ENCODE measurements at places on chromosomes 7 and 10.

GRCh38 chr7:127876393-127876792 is 154.8 kb downstream of the LRRC4 start:
- no peak for DNase-seq

DNA sequence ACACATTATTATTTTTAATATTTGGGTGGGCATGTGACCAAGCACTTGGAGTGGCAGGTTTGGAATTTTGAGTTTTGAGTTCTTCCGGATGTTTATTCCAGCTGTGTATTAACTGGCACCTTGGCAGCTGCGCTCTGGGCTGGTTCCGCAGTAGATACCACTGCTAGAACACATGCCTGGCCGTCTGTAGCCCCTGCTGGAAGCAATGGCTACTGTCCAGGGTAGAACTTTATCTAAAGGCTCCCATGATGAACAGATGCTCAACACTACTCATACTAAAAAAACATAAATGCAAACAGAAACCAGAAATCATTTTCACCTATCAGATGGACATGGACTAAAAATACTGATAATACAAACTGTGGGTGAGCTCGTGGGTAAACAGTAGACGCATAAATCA is 19.4 kb upstream of the SH3PXD2A start:
- no peak for DNase-seq

DNA sequence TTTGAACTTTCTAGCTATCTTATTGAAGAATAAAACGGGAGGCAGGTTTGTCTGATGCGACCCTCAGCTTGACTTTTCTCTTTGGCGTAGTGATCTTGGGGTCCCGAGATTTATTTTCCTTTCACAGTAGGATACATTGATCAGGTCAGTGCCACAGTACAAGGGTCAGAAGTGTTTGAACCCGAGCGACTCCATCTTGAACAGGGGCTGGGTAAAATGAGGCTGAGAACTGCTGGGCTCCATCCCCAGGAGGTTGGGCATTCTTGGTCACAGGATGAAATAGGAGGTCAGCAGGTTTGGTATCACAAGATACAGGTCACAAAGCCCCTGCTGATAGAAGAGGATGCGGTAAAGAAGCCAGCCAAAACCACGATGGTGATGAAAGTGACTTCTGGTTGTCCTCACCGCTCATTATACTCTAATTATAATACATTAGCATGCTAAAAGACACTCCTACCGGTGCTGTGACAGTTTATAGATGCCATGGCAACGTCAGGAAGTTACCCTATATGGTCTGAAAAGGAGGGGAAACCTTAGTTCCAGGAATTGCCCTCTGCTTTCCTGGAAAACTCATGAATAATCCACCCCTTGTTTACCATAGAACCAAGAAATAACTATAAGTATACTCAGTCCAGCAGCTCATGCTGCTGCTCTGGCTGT is 3.0 kb upstream of the TECPR1 start:
- DNase-seq: no peak

DNA sequence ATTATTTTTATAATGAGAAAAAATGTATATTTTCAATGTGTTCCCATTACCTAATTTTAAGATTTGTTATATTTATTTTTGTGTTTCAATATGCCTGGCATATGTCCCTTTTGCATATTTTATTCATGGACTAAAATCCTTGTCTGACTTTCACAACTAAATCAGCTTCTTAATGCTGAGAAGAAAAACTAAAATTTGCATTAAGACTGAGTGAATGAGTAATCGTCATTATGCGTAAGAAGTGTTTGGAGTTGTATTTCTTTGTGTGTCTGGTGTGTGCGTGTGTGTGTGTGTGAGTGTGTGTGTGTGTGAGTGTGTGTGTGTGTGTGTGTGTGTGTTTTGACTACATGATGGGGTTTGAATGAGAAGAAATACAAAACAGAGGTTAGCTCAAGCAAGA is 201.7 kb upstream of the SP8 start:
- DNase-seq: no peak

DNA sequence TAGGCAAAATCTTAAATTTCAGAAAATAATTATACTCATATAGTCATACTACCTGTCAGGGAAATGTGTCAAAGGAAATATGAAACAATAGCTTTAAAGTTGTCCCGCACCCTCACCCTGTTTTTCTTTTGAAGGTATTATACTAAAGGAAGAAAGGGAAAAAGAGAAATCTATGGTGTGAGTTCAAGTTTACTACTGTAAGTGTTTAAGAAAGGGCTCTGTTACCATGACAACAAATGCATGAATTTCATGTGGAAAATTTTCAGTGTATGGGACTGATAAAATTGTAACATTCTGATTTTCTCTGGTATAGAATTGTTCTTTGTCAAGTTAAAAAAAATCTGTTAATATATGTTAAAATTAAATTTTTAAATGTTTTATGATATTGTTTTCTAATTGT is 229.8 kb downstream of the ADK start:
- no peak for DNase-seq

- no peak for DNase-seq
Observed at GRCh38 chr7:4706384-4707216, 24.5 kb downstream of the FOXK1 start.

DNA sequence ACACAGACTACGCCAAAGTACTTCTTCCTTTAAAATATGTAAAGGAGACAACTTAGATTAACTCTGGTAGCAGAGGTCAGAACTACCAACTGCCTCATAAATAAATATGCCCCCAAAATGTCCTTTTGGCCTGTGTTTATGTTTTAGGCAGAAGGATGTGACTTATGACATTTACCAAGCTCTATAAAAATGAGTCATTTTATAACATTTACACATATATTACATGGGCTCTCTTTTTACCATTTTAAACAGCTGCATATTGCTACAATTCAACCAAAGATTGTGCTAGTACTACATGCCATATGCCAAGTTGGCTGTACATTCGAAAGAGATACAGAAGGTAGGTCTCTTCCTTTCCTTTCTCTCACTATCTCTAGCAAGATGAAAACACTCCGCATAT is 12.4 kb downstream of the ABLIM1 start:
- no peak for DNase-seq

GRCh38 chr10:66684581-66684980 is 241.3 kb upstream of the LRRTM3 start:
- DNase-seq: no peak

DNA sequence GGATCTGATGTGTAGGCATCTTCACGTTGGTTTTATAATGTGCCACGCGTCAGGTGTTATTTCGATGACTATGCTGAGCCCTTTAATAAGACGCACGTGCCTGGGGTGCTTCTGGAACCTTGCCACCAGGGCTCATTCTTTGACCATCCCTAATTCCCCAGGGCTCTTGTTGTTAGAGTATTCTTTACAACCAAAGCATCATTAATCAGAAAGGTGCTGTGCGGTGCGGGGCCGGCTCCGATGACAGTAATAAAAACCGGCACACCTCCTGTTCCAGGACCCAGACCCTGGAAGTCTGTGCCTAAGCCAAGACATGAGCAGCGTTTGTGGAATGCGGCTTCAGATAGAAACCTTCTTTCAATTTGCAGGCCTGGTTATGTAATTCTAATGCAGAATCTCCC is 58.4 kb downstream of the MGMT start:
- DNase-seq: no peak

DNA sequence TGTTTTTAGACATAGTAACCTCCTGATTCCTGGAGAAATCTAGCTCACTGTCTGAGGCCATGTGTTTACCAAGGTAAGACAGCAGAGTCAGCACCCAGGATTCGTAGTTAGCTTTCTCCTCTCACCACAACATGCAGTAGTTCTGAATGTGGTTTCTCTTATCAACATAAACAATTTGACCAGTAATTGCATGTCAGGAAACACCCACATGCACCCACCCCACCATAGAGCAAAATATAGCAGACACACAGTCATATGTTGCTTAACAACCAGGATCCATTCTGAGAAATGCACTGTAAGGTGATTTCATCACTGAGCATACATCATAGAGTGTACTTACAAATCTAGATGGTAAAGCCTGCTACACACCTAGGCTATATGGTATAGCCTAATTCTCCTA is 1004.0 kb downstream of the ANKRD7 start:
- DNase-seq: no peak

DNA sequence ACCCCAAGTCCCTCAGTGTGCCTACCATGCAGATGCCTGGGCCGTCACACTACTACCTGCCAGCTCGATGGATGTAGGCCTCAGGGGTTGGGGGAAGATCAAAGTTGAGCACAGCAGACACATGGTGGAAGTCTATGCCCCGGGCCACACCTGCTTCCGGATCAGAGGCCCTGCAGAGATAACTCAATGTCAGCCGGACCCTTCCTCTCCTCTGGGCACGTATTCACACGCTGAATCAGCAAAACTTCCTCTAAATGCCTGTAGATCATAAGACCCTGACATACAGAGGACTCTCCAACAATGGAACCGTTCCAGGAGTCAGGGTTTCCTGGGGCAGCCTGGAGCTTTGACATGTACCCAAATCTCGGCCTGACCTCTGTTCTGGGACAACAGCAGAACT is 3.7 kb downstream of the DDX56 start:
- DNase-seq: no peak

DNA sequence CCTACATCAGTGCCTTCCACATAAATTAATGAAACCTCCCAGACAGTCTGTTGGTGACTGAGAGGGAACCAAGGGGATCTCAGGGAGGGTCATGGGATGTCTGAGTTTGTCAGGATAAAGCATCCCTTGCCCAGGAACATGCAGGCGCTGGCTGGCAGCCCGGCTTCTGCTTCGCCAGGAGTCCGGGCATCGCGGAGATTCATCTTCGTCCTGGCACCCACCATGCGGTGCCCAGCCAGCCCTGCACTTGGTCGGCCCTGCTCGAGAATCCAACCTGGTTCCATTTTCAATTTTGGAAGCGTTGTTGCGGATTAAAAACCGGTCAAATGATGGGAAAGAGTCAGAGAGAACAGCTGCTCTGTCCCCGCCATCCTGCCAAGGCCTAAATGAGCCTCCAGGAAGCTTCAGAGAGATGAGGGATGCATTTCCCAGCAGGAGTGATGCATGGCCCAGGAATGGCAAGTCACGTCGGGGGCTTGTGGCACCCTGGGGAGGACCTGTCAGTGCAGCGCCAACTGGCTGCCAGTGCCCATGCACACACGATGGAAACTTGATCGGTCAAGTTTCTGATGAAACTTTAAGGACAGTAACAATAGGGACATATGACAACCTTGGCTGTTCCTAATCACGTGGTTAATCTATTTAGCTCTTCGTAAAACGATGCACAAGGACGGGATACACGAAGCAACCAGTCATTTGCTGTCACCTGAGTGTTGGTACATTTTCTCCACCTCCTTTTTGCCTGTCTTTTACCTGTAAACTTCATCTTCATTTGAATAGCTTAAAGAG is 260.8 kb upstream of the MKI67 start:
- no peak for DNase-seq

- DNase-seq: no peak
Observed at GRCh38 chr7:14839307-14839706, 63.2 kb downstream of the DGKB start.

DNA sequence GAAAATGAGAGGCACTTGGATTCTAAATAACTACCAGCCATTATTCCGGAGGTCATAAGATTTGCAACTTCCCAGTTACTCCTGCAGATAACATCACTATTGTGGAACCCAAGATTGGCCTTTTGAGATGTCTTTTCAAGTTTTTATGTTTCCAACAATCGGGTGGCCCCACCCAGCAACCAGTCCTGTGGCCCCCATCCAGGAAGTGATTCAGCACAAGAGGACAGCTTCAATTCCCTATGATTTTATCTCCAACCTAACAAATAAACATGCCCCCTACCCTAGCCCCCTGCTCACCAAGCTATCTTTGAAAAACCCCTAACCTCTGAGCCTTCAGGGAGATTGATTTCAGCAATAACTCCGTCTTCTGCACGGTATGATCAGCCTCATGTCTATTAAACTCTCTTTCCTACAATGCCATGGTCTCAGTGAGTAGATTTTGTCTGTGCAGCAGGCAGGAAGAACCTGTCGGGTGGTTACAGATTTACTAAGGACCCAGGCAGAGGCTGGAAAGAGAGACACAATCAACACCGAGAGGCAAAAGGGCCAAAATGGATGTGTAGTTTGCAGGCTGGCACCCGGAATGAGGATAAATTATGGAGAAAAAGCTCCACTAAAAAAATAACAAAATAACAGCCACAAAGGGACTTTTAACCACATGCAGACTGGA is 83.9 kb upstream of the UNC5B start:
- no peak for DNase-seq

DNA sequence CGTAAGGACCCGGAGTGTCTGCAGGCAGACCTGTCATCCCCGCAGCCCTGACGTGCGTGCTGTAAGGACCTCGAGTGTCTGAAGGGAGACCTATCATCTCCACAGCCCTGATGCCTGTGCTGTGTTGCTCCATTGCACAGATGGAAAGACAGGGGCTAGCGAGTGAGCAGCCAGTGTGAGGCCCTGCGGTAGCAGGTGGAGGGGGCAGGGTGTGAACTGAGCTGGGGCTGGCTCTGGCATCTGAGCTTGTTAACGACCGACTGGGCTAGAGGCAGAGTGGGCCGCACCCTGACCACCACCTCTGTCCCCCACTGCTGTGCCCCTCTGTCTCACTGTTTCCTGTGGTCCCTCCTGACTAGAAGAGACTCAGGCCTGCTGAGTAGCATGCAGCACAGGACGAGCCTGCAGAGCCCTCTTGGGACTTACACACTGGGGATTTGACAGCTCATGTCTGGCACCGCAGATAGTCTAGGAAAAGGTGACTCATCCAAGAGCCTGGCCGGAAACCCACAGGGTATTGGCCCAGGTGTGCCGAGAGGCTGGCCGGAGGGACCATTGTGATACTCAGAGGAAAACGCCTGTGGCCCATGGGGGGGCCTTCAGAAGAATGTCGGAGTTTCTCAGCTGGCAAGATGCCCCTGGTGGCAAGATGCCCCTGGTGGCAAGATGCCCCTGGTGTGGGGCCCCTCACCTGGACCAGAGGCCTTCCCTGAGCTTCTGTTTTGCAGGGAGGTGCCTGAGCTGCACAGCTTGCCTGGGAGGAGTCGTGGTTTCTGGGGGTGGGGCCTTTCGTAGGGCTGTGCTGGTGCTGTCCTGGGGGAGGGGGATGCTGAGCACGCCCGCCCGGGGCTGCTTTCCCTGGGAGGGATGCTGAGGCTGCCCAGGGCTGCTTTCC is 34.3 kb downstream of the INPP5A start:
- peak; percentile 36 for DNase-seq

DNA sequence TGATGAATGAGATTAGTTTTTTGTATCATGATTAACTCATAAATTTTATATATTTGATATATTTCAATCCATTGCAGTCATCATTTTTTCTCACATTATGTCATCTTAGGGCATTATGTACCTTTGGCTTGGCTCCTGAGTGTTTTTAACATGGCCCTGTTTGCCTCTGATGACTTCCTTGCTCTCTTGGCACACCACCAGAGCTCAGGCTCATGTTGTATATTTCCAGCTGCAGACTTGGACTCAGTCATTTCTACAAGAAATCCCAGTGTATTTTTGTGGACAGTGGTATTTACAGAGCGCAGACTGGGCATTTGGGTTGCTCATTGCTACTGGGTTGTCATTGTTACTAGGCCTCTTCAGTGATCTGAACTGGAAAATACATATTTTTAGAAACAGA is 188.5 kb downstream of the ADRA2A start:
- DNase-seq: no peak

GRCh38 chr7:2036786-2037185 is 196.0 kb downstream of the MAD1L1 start:
- DNase-seq: no peak

- DNase-seq: no peak
Observed at GRCh38 chr7:139571190-139571589, 47.7 kb downstream of the CLEC2L start.
